ENCODE measurements at places on chromosomes 11 and 22.

DNA sequence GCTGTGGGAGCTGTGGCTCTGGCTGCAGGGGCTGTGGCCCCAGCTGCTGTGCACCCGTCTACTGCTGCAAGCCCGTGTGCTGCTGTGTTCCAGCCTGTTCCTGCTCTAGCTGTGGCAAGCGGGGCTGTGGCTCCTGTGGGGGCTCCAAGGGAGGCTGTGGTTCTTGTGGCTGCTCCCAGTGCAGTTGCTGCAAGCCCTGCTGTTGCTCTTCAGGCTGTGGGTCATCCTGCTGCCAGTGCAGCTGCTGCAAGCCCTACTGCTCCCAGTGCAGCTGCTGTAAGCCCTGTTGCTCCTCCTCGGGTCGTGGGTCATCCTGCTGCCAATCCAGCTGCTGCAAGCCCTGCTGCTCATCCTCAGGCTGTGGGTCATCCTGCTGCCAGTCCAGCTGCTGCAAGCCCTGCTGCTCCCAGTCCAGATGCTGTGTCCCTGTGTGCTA is 514 bp downstream of the KRTAP5-9 start:
- no peak for DNase-seq

- no peak for DNase-seq
These were observed 40.8 kb upstream of the GALNT18 start for GRCh38 chr11:11662578-11662977.

DNA sequence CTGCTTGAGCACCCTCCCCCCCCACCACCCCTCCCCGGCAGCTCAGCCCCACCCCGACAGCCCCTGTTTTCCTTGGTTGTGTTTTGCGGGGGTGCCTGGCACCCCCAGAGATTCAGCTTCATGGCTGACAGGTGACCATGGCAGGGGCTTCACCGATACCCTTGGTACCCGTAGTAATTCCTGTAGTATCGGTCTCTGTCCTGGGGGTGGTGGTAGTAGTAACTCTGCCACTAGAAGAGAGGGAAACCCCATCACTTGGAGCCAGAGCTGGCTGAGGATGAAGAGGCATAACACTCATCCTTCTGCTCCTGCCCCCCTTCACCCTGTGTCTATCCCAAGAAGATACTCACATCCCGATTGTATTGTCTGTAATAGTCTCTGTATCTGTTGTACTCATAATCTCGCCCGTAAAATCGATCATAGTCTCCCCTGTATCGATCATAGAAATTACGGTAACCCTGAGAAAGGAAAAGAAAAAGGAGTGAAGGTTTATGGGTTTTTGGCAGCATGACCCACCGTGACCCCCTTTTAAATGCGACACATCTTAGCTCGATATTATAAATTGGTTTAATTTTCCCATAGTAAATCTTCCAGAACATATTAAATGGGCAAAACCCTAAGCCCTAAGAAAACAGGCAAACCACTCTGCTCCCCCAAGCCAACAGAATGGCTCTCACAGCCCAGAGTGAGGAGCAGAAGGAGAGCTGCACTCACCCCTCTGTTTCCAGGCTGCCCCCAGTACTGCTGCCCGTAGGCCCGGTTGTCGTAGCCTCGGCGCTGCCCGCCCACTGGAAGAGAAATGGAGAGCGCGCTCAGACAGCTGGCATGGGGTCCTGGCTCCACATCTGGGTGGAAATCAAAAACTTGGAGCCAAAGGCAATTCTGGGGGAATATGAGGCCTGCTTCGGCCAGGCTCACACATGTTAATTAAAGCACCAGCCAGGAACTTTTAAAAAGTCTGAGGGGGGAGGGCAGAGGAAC is 8.0 kb downstream of the GNG3 start:
- DNase-seq: no peak

- DNase-seq: no peak
These were observed 8.8 kb downstream of the OSBPL5 start for GRCh38 chr11:3156282-3156660.

DNA sequence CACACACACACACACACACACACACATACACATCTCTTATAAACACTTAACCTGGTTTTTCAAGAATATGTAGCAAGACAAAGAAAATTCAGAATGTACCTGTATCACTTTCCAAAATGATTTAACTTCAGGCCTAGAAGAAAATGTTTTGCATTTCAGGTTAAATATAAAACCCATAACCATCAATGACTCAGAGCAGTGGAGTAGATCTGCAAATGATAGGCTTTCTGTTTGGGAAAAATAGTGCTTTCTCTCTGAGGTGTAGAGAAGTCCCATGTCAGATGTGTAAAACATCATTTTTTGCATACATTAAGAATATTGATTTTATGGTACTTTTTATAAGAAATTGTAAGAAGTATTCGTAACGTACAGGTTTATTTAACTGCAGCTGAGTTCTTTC is 116.9 kb downstream of the STK33 start:
- DNase-seq: no peak

- DNase-seq: no peak
These were observed 491.8 kb downstream of the TMEM135 start for GRCh38 chr11:87529486-87529885.

DNA sequence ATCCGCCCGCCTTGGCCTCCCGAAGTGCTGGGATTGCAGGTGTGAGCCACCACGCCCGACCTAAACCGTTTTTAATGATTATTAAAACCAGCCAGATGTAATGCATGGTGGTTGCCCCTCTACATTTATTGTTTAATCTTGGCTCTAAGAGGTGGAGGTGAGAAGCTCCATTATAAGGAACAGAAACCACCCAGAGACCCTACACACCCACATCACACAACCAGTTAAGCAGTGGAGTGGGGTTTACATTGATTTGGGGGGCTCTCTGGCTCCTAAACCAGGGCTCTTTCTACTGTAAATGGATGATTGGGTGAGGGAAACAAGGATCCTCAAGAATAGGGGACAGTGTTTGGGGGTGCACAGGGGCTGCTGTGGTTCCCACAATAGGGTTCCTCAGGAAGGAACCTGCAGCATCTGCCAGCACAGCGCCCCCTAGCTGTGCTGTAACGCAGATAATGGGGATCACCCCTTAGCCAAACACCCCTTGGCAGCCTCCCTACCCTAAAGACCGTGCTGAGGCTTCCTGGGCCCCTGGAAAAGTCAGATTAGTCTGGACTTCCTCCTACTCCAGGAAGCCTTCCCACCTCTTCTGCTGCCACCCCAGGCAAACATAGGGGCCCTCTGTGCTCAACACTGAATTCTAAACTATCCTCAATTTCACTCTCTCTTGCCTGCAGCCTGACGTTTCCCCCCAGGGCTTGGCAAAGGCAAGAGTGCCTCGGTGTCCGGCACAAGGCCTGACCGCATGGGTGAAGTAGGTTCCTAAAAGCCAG is 2.4 kb downstream of the MPST start:
- no peak for DNase-seq

DNA sequence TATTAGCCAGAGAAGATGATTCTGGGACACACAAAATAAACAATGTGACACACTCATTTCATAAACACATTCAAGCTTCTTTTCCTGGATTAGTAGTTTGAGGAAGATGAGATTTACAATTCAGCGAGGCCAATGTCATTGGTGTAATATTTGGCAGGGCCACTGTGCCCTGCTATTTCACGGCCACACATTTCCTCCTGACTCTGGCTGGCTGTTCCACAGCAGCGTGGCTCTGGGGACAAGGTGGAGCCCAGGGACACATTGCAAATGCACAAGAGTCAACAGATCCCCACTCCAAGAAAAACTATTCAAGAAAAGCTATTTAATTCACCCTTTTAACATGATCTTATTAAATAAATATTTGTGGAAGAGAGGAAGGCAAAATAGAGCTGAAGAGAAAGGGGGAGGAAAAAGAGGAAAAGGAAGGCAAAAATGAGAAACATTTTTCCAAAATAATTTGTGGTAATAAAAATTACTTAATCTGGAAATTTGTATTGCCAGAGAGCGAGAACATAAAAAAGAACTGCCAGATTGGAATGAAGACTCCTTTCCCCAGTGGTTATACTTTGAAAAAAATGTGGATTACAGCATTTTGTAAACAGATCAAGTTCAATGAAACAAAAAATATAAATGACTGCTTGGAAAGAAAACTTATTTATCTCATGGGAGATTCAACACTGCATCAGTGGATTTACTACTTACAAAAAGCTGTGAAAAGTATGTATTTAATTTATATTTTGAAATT is 27.1 kb downstream of the NXPE2 start:
- DNase-seq: no peak

GRCh38 chr11:110735455-110736170 is 23.4 kb upstream of the ARHGAP20 start:
- DNase-seq: no peak

- DNase-seq: no peak
These were observed 34.5 kb upstream of the CYB5R3 start for GRCh38 chr22:42683578-42684283.

GRCh38 chr11:1000357-1001278 is 35.9 kb downstream of the MUC6 start:
- no peak for DNase-seq

GRCh38 chr22:47238690-47239473 is 476.4 kb downstream of the TBC1D22A start:
- no peak for DNase-seq

DNA sequence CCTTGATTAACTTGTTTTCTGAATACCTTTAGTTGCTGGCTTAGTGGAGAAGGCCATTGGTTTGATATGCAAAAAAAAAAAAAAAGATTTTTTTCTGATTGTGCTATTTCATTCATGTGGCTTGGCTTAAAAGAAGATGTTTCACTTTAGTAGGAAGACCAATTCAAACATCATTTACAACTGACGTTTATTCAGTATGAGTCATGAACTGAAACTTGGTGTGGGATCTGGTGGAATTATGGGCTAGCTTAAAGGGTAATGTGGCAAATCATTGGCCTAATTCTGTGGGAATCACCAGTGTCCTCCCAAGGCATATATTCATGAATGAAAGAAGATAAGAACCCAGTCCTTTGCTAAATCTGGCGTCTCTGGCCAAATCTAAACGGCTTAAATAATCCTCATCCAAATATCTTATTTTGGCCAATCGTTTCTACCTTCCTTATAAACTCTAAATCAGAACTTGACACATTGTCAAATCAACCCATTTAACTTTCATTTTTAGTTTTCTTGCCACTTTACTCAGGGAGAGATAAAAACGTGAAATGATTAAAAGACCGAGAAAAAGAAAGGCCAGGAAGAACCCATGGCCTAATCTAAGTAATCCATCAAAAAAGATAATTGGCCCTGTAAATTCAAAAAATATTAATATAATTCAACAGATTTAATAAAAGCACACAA is 77.0 kb downstream of the DDIAS start:
- no peak for DNase-seq

GRCh38 chr11:20089796-20090653 is 70.2 kb downstream of the DBX1 start:
- DNase-seq: no peak

DNA sequence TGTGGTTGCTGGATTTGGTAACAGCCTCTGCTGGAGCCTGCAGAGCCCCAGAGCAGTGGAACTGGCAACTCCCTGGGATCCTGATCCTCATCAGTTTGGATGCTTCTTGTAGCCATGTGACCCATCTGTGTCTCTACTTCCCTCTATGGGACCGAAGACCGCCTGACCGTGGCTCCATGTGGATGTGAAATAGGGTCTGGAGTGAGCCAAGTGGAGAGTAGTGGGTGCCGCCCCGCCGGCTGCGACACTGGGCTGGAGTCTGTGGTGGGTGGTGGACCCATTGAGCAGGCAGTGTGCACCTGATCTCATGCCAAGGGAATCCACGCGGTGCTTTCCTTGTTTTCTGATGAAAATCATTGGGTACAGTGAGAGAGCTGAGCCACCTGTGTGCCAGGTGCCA is 543.2 kb upstream of the B3GAT1 start:
- no peak for DNase-seq

DNA sequence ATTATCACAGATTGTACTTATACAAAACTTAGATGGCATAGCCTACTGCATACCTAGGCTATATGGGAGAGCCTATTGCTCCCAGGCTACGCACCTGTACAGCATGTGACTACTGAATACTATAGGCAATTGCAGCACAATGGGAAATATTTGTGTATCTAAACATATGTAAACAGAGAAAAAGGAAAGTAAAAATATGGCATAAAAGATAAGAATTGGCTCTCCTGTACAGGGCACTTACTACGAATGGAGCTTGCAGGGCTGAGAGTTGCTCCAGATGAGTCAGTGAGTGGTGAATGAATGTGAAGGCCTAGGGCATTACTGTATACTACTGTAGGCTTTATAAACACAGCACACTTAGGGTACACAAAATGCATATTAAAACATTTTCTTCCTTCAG is 13.2 kb downstream of the APOL6 start:
- no peak for DNase-seq

- no peak for DNase-seq
These were observed 59.2 kb downstream of the CACNG2 start for GRCh38 chr22:36644333-36644757.

- DNase-seq: no peak
These were observed 34.2 kb upstream of the RRM1 start for GRCh38 chr11:4060182-4060923.

DNA sequence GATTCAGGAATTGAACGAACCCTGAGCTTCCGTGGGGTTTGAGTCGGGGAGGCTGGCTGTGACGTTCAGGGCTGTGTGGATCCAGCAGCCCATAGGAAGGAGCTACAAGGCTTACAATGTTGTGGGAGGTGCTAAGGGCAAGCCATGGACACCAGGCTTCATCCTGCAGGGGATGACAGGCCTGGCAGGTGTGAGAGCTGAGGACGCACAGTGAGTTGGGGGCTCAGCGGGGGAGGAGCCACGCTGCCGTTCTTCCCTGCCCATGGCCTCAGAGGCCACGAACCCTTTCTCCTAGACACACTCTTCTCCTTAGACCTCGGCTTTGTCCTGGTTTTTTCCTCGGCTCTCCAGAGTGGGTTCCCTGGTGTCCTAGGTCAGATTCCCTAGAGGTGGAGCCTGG is 113.3 kb upstream of the SLC22A12 start:
- no peak for DNase-seq

DNA sequence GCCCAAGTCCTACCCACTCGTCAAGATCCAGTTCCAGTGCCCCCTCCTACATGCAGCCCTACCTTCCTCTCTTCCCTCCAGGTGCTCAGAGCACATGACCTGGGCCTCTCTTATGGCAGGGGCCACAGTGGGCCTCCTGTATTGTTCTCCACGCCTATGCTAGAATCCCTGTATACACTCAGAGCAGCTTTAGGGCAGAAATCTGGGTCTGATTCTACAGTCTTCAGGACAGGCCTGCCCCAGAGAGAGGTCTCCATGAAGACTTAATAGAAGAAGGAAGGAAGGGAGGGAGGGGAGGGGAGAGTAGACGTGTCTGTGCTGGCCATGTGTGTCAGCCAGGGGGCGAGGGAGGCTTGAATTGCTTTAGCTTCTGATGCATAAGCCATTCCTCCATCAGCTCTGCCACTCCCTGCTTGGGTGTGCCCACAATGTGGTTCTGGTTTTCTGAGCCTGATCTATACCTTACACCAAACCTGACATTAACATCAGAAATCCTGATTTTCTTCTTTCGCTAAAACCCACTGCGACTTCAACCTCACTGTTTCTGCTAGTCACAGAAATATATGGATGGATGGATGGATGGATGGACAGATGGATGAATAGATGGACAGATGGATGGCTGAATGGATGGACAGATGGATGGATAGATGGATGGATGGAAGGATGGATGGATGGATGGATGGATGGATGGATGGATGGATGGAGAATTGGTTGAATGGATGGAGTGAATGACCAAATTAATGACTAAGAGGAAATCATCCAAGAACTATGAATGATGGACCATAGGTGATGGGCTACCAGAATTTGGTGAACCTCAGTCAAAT is 56.6 kb upstream of the PRDM11 start:
- no peak for DNase-seq

Measured in cortex of kidney (tissue), 1 donor.